NCI-H2107 (cell line): ENCODE measurements at places on chromosomes 4 and X.

GRCh38 chr4:185950891-185951290, 118.1 kb upstream of the TLR3 start:
- DNase-seq: no peak

- DNase-seq: no peak
Measured at GRCh38 chrX:33970028-33970967, 161.8 kb downstream of the FAM47A start.

DNA sequence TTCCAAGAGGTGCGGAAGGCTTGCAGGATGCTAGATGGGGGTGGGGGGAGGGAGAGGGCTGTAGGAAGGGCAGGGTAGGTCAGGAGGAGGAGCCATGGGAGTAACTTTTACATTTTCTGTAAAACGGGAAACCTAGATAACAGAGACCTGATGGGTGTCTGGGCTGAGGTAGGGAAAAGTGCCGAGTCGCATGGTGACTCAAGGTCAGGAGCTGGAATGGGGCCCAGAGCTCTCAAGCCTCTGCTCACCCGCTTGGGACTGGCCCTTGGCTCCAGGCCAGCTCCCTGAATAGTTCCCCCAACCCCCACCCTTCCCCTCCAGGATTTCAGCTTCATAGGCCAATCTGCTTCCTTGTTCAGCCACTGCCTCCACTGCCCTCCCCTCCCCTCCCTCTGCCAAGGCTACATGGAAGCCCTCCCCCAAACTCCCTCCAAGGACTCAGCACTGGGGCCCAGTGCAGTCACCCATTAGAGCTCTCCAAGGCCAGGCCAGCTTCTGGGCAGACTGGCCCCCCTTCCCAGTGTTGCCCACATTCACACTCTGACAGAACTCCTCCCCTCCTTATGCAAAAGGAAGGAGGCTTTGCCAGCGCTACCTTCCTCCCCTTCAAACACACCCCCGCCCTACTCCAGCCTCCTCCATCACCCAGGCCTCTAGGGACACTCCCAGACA, 43.6 kb downstream of the TSC22D3 start:
- no peak for DNase-seq

- no peak for DNase-seq
Measured at GRCh38 chr4:8653326-8654000, 60.9 kb downstream of the CPZ start.

DNA sequence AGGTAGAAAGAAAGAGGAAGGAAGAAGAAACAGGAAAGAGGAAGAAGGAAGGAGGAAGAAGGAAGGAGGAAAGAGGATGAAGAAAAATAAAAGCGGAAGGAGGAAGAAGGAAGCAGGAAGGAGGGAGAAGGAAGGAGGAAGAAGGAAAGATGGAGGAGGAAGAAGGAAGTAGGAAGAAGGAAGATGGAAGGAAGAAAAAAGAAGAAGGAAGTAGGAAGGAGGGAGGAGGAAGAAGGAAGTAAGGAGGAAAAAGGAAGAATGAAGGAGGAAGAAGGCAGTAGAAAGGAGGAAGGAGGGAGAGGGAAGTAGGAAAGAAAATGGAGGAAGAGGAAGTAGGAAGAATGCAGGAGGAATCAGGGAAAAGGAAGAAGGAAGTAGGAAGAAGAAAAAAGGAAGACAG, 191.1 kb upstream of the TBL1X start:
- no peak for DNase-seq

- DNase-seq: no peak
Measured at GRCh38 chr4:137300776-137301175, 231.5 kb downstream of the PCDH18 start.

DNA sequence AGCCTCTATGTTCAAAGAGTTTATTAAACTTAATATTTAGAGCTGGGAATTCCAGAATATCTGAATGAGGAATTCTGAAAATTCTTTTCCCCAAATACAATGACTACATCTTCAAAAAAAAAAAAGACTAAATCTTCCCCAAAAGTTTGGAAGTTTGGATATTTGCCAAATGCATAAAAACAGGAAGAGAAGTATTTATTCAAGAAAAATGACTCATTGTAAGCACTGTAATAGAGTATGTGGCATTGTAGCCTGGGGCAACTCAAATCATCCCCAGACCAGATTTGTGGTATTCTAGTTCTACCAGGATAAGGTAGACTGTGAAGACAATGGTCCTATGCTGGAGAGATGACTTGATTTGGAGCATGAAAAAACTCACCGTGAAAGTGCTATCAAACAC, 78.5 kb upstream of the PDHA2 start:
- no peak for DNase-seq

- no peak for DNase-seq
Measured at GRCh38 chrX:118526149-118526548, 30.5 kb downstream of the DOCK11 start.

DNA sequence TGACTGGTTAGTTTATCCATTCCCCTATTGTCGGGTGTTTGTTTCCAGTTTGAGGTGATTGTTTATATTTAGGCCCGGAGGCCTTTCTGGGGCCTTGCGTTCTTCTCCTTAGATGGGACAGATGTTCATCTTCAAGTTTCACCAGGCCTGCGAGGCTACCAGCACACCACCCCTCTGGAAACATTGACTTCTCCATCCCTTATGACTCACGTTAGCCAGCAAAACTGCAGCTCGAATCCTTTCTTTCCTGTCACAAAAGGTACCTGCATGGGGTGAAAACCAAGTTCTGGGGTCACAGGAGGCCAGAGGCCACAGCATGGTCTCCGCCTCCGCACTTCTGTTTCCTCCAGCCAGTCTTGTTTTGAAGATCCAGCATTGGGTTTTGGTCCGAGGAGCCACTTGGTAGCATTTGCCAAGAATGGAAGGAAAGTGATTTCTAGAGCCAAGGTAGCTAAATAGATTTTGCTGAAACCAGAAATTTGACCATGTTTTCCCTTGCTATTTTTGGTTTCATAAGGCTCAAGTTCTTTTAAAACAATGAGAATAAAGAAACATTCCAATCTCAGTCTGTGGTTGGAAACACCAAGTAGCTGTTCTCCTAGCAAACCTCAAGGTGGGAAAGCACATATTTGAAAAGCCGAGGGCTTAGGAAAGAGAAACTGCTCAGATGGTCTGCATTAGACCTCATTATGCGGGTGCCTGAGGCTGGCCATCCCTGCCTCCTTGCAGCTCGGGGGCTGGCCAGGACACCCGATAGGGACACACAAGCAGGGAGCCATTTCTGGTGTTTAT, 5.6 kb downstream of the NYX start:
- no peak for DNase-seq

DNA sequence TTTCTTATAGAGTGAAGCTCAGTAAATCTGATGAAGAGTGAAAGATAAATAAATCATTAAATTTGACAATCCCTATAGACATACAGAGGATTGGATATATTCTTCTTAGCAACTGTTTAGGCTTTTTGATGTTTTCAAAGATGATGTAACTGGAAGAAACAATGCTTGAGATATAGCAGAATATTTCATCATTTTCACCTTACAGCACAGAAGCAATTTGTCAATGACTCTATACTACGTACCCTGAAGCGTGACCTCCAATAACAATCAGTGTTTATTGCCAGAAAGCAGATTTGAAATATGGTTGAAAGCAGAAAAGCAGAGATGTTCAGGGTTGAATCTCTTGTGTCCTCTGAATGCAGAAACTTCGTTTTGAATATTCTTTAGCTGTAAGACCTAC, 228.4 kb downstream of the DTHD1 start:
- DNase-seq: no peak

- no peak for DNase-seq
Measured at GRCh38 chr4:23202712-23203247, 510.0 kb downstream of the GBA3 start.

- no peak for DNase-seq
Measured at GRCh38 chrX:47239898-47240545, 7.2 kb downstream of the USP11 start.

GRCh38 chr4:144362366-144362765, 221.8 kb upstream of the GYPA start:
- DNase-seq: no peak

DNA sequence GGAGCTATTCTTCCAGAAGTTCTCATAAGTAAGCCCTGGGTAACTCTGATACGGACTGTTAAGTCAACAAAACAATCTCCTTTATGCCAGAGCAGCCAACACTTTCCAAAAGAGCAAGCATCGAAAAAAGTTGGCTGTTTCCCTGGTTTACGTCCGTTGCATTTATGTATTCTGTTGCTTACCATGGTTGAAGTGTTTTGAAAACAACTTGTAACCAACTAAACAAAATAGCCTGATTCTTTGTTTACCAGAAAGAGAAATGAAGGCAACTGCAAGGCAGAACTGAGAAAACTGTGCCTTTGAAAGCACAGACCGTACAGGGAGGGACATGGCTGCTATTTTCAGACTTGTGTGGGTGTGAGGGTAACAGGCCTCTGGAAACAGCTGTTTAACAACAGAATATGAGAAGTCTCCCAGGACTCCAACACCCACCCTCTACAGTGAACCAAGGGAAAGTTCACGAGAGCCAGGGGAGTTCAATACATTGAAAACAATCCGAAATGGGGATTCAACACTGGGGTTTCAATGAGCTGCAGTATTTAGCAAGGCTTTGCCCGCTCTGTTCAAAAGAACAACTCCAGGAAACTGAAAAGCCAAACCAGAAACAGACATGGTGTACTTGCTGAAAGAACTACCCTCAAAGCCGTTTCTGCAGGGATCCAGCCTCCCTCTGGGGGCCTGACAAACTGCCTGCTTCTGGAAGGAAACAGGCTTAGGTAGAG, 95.8 kb upstream of the EGFL6 start:
- no peak for DNase-seq

DNA sequence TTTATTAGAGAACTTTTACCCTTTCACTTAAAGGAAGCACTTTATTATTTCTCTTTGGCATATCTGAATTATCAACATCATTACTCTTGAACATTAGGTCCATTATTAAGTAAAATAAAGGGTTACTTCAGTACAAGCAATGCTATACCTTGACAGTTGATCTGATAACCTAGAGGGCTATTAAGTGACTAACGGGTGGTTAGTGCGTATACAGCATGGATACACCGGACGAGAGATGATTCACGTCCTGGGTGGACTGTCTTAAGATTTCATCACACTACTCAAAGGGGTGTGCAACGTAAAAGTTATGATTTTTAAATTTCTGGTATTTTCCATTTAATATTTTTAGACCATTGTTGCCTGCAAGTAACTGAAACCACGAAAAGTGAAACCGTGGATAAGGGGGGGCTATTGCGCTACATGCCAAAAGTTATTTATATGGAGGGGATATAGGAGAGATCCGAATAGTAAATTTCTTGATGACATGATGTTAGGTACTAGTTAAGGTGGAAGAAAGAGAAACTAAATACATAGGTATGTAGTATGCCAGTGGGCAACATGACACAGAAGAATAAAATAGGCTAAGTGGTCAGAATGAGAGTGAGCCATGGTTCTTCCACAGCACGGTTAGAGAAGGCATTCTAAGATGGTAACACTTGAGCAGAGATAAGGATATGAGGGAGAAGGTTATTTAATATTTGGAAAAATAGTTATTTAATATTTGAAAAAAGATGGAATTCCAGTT, 230.8 kb upstream of the ANKRD50 start:
- DNase-seq: no peak

- DNase-seq: no peak
Measured at GRCh38 chrX:70087857-70088630, 25.8 kb downstream of the OTUD6A start.

GRCh38 chrX:151384807-151385206, 12.2 kb upstream of the VMA21 start:
- DNase-seq: no peak
